Smooth muscle cell of the umbilical artery (primary cell): ENCODE measurements at places on chromosomes 11 and 22. TPM values are rescaled to one million over a fixed set of nuclear protein-coding genes. Genes with fewer than 3 reads are reported as not detected.

The NXPE4 gene
- total RNA-seq: not detected in 2 replicates

The MUC2 gene
- not detected in 2 replicates for total RNA-seq

The ZNF214 gene
- 2.8 and 4.2 TPM in 2 replicates for total RNA-seq

The SMTNL1 gene
- not detected in 2 replicates for total RNA-seq

The RAG1 gene
- total RNA-seq: 0.30 and 0.74 TPM in 2 replicates

The IFITM10 gene
- 1.0 and 1.5 TPM in 2 replicates for total RNA-seq

The ACR gene
- not detected in 2 replicates for total RNA-seq

The LDHAL6A gene
- total RNA-seq: not detected in 2 replicates

The TMEM25 gene
- 23.2 and 40.3 TPM in 2 replicates for total RNA-seq

The C22orf31 gene
- total RNA-seq: not detected in 2 replicates
